ENCODE measurements at places on chromosomes 1 and 21.
A peak's percentile ranks its signal among the peaks of the same experiment; 100 is the strongest.

DNA sequence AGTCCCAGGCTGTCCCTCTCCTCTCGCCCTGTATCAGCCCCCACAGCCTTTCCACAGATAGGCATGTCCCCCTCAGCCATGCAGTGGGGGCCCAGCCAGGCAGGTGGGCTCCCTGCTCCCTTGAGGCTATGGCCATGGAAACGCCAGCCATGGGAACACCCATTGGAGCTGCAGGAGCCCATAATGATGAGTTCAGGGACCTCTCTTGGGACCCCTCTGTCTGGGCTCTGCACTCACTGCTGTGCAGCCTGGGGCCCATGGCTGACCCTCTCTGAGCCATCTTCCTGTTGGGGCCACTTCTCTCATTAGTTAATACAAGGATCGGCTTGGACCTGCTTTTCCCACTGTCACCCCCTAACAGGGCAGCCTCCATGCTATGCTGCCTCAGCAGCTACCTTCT lies 33.2 kb downstream of the WNT3A start:
- H3K36me3 ChIP-seq = no peaks in the 10 kb centered on the region
- no peak for DNase-seq
- H3K4me1 ChIP-seq = no peaks in the 10 kb centered on the region
- H3K27ac ChIP-seq = no peak overlapping the region

DNA sequence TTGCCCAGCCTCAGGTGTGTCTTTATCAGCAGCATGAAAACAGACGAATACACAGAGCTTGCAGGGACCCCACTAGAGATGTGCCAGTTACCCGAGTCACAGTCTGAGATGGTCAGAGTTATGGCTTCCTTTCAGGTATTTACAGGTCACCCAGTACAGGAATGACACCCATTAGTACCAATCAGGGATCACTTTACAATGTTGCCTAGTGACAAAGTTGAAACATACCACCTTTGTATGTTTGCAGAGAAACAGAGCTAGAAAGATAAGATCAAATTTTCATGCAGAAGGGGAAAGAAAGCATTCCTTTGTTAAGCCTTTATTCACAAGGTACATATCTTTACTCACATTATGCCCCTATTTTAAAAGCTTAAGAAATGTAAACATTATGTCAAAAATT lies 137.6 kb downstream of the RGS7 start:
- no peak for DNase-seq
- H3K27me3 ChIP-seq = no peaks in the 10 kb centered on the region
- no peak overlapping the region for H3K4me3 ChIP-seq
- H3K36me3 ChIP-seq = no peaks in the 10 kb centered on the region
- no peaks in the 10 kb centered on the region for H3K4me1 ChIP-seq
- H3K27ac ChIP-seq = no peak overlapping the region

- peaks cover 44% of the 10 kb centered on the region for H3K36me3 ChIP-seq
- no peaks in the 10 kb centered on the region for H3K27me3 ChIP-seq
- H3K27ac ChIP-seq = peak overlapping the region; percentile 12
- peak; percentile 67 for DNase-seq
These were observed 10.8 kb upstream of the SHISA4 start for GRCh38 chr1:201877877-201878401.

DNA sequence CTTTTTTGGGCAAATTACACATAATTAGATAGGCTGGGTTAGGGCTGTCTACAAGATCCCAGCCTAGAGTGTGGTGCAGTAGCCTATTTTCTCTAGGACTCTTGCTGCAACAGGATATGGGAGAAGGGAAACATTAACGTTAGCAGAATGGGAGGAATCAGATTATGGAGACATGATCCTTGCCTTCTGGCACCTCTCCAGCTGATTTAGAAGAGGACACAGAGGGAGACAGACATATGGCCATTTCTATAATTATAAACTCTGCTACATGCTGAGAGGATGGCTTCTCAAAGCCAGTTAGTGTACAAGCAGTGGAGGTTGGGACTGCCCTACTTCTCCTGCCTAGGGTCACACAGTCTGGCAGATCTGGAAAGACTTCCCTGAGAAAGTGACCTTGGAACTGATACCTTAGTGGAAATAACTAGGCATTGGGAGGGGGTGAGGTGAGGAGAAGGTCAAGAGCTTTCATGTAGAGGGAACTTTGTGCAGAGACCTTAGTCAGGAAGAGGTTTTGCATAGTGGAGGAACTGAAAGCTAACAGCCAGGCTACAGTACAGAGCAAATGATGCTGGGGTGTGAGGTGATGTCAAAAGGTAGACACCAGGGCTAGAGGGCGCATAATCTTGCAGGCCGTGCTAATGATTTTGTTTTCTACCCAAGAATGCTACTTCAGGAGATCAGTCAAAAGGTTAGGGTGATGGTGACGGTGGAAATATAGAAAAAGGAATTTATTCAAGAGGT lies 1.2 kb upstream of the CD1D start:
- no peaks in the 10 kb centered on the region for H3K36me3 ChIP-seq
- no peak overlapping the region for H3K27ac ChIP-seq
- DNase-seq = peak; percentile 19
- H3K27me3 ChIP-seq = peaks cover 68% of the 10 kb centered on the region

DNA sequence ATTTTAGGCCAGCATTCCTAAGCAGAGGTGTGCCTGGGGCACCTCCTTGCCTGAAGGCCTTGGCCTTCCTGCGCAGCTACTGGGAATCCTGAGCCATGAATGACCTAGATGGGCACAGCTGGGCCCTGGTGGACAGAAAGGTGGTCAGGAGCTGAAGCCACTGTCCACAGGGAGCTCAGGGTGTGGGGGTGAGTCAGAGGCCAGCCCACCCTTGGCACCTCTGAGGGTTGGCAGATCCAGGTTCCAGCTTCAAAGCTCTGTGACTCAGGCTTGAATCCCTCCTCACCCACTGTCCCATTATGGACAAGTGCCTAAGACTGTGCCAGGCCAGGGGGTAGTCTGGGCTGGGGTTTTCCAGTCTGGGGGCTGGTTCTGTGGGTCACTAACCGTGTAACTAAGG lies 6.4 kb upstream of the EDN2 start:
- peaks cover 44% of the 10 kb centered on the region for H3K4me1 ChIP-seq
- no peak for DNase-seq

DNA sequence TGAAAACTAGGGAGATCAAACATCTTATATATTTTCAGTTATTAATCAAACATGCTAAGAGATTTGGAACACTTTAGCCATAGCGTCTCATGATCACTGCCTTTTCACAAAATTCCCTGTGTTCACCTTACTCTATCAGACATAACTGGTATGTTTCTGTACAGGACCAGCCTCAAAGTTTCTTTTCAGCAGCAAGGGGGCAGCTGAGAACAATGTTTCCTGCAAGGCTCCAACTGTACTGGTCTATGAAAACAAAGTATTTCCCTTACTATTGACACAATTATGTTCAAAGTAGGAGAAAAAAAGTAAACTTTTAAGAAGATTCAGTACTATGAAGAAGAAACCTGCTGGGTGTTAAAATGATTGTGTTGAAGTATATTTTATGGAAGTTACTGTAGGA lies 98.5 kb downstream of the ATF6 start:
- no peaks in the 10 kb centered on the region for H3K4me1 ChIP-seq
- no peak overlapping the region for H3K4me3 ChIP-seq
- peaks cover 11% of the 10 kb centered on the region for H3K36me3 ChIP-seq
- peak; percentile 40 for DNase-seq

- H3K4me1 ChIP-seq = no peaks in the 10 kb centered on the region
- H3K4me3 ChIP-seq = no peak overlapping the region
- no peak overlapping the region for H3K27ac ChIP-seq
- DNase-seq = no peak
- H3K36me3 ChIP-seq = no peaks in the 10 kb centered on the region
- no peaks in the 10 kb centered on the region for H3K27me3 ChIP-seq
These were observed 529.6 kb downstream of the ADGRL2 start for GRCh38 chr1:82330330-82330729.

DNA sequence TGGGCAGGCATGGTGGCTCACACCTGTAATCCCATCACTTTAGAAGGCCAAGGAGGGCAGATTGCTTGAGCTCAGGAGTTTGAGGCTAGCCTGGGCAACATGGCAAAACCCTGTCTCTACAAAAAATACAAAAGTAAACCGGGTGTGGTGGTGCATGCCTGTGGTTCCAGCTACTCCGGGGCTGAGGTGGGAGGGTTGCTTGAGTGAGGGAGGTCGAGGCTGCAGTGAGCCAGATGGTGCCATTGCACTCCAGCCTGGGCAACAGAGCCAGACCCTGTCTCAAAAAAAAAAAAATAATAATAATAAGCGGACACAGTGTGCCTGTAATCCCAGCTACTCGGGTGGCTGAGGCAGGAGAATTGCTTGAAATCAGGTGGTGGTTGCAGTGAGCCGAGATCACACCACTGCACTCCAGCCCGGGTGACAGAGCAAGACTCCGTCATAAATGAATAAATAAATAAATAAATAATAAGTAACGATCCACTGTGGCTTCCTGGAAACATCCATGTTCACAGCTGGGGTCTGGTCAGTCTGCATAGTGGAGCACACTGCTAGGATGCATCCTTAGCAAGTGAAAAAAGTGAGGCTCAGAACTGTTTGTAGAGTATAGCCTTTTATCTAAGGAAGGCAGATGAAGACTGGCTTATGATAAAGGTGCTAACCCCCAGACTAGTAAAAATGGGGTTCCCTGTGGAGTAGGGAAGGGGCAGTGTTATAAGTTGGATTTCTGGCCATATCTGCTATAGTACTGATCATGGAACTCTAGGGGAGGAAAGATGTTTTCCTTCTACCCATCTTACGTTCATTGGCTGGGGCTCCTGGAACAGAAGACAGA lies 15.7 kb downstream of the PKNOX1 start:
- no peak for DNase-seq
- no peaks in the 10 kb centered on the region for H3K27me3 ChIP-seq
- H3K36me3 ChIP-seq = no peaks in the 10 kb centered on the region
- H3K27ac ChIP-seq = peak overlapping the region; percentile 6
- no peak overlapping the region for H3K4me3 ChIP-seq
